Activated CD8-positive, alpha-beta T cell treated with anti-CD3 and anti-CD28 coated beads, Interleukin-2, amount 10 ng/mL, durations not matched to agents 7 days and 5 days (primary cell): ENCODE measurements at places on chromosomes 7 and 10.

DNA sequence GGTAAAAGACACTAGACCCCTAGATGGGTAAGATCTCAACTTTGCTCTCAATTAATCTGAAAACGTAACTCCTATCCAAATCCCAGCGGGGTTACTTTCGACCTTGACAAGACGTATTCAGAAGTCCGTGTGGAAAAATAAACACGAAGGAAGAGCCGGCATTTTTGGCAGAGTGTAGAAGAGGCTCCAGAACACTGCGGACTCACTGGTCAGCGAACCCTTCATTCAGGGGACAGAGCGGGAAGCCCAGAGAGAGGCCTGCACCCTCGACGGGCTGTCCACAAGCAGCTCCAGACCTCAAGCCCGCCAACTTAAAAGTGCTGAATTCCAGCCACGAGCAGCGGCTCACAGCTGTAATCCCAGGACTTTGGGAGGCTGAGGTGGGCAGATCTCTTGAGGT lies 54.7 kb downstream of the DPYSL4 start:
- H3K27ac ChIP-seq = no peak overlapping the region
- no peaks in the 10 kb centered on the region for H3K36me3 ChIP-seq
- H3K4me3 ChIP-seq = no peak overlapping the region

DNA sequence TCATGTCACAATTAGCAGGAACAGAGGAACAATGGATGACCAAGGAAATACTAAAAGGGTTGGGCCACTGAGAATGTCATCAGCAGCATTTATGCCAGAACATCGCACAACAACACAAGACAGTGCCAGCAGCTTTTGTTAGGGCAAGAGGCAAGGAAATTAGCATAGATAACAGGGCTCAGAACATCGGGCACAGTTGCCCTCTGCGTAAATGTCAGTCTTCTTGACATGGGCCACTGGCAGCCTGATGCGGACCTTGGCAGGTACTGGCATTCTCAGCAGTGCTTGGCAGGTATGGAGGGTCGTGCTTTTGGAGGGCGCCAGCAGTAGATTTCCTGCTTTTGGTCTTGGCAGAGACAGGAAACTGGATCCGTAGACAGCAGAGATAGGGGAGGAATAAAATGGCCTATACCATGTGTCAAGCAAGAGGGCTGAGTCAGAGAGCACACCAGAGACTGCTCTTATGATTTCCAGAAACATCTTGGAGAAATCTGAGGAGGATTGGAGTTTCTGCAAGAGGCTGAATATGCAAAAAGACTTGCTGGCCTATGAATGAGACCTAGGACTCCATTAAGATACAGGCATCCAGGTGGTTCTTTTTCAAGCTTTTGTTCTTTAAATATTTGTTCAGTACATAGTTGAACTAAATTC lies 371.5 kb upstream of the MTPN start:
- no peak overlapping the region for H3K27ac ChIP-seq
- H3K27me3 ChIP-seq = no peaks in the 10 kb centered on the region
- no peaks in the 10 kb centered on the region for H3K36me3 ChIP-seq
- DNase-seq = no peak

GRCh38 chr10:78777466-78777865 lies 291.3 kb upstream of the ZMIZ1 start:
- H3K27ac ChIP-seq = no peak overlapping the region
- H3K27me3 ChIP-seq = no peaks in the 10 kb centered on the region
- H3K36me3 ChIP-seq = no peaks in the 10 kb centered on the region
- no peaks in the 10 kb centered on the region for H3K4me1 ChIP-seq
- H3K4me3 ChIP-seq = no peak overlapping the region

DNA sequence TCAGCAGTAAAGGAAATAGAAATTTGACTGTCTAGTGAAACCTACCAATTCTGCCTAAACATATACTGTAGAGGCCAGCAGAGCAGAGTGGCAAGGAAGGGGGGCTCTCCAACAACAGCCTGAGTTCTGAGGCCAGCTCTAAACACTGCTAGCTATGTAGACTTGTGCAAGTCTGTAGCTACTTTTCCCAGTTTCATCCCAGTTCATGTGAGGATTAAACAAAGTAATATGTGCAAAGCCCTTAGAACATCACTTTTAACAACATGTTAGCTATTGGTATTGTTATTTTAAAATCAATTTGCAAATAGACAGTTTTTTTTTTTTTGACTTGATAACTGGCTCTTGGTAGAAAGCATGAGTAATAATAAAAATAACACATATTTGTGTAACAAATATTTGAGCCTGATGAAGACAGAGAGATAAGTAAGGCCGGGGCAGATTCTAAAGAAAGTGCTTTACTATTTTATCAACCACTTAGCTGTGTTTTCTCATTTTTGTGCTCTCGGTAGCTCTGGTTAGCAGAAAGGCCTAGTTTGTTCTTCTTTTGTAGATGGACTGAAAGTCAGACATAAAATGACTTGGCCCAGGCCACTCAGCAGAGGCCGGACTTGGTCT lies 9.3 kb downstream of the CHST12 start:
- H3K4me3 ChIP-seq = no peak overlapping the region
- H3K27ac ChIP-seq = no peak overlapping the region
- peaks cover 54% of the 10 kb centered on the region for H3K36me3 ChIP-seq
- H3K4me1 ChIP-seq = peaks cover 73% of the 10 kb centered on the region
- no peaks in the 10 kb centered on the region for H3K27me3 ChIP-seq

DNA sequence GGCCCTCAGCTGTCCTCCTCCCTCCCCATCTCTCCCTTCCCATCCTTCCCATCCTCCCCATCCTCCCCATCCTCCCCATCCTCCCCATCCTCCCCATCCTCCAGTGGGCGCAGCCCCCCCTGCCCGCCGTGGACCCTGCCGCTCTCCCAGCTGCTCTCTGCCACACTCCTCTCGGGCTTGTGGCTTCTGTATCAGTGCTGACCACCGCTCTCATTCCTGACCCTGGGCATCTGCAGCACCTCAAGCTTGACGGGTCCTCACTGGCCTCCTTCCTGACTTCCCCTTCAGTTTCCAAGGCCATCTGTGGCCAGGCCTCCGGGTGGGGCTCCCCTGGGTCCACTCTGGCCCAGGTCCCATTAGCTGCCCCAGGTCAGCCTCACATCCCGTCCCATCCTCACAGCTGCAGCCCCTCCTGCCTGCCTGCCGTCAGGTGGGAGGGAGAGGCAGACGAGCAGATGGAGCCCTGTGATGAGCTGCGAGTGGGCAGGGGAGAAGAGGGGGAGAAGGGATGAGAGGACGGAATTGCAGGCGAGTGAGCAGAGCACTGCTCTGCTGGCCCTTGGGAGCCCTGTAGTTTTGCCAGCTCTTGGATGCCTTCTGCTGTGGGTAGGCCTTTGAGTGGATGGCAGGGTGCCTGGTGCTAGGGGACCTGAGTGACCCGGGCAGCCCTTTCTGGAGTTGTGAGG lies 35.7 kb downstream of the LHPP start:
- H3K4me1 ChIP-seq = peaks cover 15% of the 10 kb centered on the region
- peaks cover 15% of the 10 kb centered on the region for H3K36me3 ChIP-seq
- H3K27ac ChIP-seq = no peak overlapping the region
- H3K27me3 ChIP-seq = no peaks in the 10 kb centered on the region
- DNase-seq = no peak

- H3K4me3 ChIP-seq = no peak overlapping the region
- DNase-seq = no peak
- no peaks in the 10 kb centered on the region for H3K27me3 ChIP-seq
- peaks cover 38% of the 10 kb centered on the region for H3K4me1 ChIP-seq
Measured at GRCh38 chr10:17673471-17674061, 29.6 kb downstream of the STAM start.

- H3K4me1 ChIP-seq = no peaks in the 10 kb centered on the region
- H3K27me3 ChIP-seq = no peaks in the 10 kb centered on the region
- no peak overlapping the region for H3K27ac ChIP-seq
- no peak overlapping the region for H3K4me3 ChIP-seq
- DNase-seq = no peak
Measured at GRCh38 chr7:136049818-136050461, 72.8 kb upstream of the MTPN start.

DNA sequence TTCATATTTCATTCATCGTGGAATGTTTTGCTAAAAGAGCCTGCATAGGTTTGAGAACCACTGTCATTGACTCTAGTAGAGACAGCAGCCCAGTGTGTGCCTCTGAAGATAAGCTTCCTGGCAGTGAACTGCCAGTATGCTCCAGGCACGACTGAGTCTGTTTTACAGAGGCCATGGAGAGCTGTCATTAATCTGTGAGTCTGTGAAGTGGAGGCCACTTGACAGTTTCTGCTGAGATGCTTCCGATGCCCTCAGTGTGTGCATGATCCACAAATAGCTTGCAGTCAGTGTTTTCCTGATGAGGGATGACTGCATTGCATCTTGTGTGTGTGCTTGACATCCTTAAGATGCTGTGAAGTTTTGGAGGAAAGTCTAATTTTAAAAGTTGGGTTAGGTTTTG lies 162.2 kb downstream of the PFKFB3 start:
- no peak for DNase-seq
- H3K27ac ChIP-seq = no peak overlapping the region
- H3K4me1 ChIP-seq = no peaks in the 10 kb centered on the region
- H3K36me3 ChIP-seq = peaks cover 25% of the 10 kb centered on the region
